ENCODE measurements at places on chromosomes 11 and 22.

DNA sequence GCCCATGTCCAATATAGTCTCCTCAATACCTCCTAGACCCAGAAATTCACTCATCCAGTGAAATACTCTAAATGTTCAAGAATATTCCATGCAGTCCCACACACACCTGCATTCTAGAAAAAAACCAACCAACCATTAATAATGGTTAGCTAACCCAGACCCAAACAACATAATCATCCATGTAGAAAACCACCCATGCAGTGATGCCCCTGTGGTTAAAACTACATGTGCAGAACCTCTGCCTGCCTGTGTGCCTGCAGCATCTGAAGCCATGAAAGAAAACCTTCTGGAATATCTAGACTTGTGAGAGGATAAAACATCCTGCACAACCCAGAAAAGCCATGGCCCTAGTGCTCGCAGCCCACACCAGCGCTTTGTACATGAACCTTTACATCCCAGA lies 47.8 kb downstream of the SLC22A12 start:
- DNase-seq, result no peak

DNA sequence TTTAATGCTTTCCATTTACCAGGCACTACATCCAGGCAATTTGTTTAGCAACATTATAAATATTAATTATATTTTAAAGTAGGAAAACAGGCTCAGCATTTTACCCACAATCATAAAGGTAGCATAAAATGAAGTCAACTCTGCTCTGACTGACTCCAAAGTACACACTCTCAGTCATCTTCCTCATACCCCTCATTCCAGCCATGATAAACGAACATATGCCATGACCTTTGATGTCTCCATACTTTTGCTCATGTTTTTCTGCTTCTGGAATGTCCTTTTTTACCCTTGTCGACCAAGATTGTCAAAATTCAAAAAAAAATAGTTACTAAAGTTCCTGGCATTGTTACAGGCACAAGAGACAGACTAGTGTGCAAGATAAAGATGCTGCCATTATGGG lies 77.7 kb upstream of the SOX6 start:
- no peak for DNase-seq

DNA sequence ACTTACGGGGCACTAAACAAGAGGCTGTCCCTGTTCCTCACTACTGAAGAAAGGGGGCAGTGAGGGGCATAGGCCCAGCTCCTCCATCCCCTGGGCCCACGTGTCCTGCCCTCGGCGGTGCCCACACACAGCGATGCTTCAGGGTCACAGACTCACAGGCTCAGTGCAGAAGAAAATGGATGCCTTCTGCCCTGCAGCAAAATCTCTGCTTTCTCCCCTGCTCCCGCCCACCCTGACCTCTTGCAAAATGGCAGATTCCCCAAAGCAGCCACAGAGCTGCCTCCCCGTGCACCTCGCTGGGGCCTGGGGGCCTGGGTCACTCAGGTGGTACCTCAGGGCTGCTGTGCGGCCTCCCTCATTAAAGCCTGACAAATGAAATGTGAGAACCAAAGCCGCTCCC lies 204.0 kb downstream of the DSCAML1 start:
- no peak for DNase-seq

- DNase-seq, result no peak
Observed at GRCh38 chr11:111631024-111631665, 28.9 kb downstream of the SIK2 start.

DNA sequence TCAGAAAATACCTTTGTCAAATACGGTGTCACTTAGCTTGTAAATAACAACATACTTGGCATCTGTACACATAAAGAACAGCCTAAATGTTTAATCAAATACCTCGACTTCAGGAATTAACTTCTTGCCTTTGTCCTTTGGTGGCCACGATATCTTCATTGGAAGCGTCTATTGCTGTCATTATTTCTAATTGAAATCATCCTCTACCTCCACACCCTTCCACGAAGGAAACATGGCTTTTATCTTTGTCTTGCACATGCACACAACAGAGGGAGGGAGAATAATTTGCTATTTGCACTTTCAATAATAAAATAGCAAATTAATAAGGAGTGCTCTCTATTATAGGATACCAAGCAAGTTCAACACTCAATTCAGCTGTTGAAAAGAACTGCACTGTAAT lies 25.8 kb upstream of the SOX6 start:
- no peak for DNase-seq

GRCh38 chr22:50531962-50532674 lies 2.3 kb upstream of the TYMP start:
- peak; percentile 47 for DNase-seq

DNA sequence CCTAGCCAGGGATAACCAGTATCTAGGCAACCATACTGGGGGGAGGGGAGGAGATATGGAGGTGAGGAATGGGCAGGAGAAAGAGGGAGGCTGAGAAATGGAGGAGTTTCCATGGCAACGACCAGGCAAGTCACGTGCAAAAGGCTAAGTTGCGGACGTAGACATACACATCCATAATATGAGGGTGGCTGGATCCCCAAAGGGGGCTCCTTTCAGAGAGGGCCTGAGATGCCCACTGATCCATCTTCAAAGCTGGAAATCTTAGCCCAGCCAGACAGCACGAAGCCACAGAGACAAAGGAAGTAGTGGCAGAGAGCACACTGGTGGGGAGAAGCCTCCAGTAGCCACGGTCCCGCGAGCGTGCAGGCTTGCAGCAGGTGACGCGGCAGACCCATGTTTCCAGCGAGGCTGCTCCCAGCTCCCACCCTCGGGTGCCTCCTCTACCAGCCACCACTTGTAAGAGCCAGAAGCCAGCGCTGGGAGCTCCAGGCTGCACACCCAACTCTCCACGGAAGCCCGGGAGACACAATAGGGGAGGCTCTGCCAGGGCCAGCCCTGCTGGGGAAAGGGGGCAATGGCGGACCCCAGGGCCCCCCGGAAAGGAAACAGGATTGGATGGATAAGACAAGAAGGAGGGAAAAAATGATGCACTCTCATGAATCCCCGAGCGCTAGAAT lies 938 bp downstream of the FXYD6 start:
- no peak for DNase-seq

GRCh38 chr22:20402960-20403778 lies 9.2 kb downstream of the ZNF74 start:
- no peak for DNase-seq

DNA sequence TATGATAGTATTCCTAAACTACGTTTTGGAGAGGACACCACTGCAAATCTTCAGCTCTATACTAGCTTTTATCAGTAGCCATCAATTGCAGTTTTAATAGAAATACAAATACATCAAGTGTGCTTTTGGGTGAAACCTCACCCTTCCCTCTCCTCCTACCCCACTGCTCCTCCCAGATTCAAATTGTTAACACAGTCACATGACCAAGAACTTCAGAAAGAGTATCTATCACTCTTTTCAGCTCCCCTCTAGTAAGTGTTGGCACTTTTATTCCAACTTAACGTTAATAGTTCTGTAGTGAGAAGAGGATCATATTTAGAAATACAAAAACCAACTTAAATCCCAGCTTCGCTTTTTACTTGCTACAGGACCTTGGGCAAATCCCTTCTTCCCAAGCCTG lies 17.0 kb downstream of the RRAS2 start:
- DNase-seq, result no peak

GRCh38 chr22:43442386-43443151 lies 30.8 kb downstream of the MPPED1 start:
- no peak for DNase-seq

Measured in CD4-positive, alpha-beta T cell treated with Interleukin-15 for 1 hour (primary cell).